A549 (cell line): ENCODE measurements at places on chromosomes 13 and 19.

DNA sequence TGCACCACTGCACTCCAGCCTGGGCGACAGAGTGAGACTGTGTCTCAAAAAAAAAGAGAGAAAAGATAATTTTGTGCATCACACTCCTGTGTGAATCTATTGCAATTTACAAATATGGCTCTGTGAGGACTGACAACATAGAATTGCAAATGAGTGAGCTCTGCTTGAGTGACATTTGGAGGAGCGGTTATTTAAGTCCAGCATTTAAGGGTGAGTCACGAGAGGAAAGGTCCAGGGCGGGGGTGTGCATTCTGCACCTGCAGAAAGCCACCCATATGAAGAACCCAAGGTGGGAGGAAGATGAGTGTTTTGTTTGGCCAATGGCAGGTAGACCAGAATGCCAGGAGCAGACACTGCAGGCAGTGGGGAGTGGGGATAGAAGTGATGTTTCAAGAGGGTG, 58.5 kb downstream of the DGKH start:
- DNase-seq: no peak

GRCh38 chr13:46996316-46997030, 99.6 kb upstream of the HTR2A start:
- no peak for DNase-seq

- no peak for DNase-seq
These were observed 45.8 kb downstream of the RUBCNL start for GRCh38 chr13:46341112-46341711.

DNA sequence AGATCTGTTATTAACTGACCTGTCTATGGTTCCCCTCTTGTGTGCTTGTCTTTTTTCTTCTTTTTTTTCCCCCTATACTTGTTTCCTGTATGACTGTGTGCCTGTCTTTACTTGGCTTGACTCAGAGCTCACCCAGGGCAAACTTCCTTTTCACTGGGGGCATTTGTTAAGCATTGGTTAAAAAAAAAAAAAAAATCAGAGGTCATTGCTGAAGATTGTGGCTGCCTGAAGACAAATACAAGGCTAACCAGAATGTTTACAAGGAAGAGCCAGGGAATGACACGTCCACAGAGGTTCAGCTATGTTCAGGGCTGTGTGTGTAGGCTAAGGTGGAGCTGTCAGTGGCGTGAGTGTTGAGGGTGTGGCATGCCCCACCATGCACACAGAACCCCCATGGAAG, 47.1 kb downstream of the LNX2 start:
- DNase-seq: no peak

- DNase-seq: no peak
These were observed 5.5 kb downstream of the IER2 start for GRCh38 chr19:13155472-13156359.

GRCh38 chr13:95656386-95657015, 12.0 kb upstream of the DZIP1 start:
- DNase-seq: no peak

- DNase-seq: no peak
These were observed 75.6 kb upstream of the KL start for GRCh38 chr13:32940601-32941000.

GRCh38 chr13:41058295-41059070, 2.8 kb upstream of the WBP4 start:
- no peak for DNase-seq

- DNase-seq: no peak
These were observed 8.3 kb upstream of the SHISA7 start for GRCh38 chr19:55451163-55451964.

- DNase-seq: no peak
These were observed 2236.5 kb downstream of the PCDH9 start for GRCh38 chr13:64993514-64994164.

DNA sequence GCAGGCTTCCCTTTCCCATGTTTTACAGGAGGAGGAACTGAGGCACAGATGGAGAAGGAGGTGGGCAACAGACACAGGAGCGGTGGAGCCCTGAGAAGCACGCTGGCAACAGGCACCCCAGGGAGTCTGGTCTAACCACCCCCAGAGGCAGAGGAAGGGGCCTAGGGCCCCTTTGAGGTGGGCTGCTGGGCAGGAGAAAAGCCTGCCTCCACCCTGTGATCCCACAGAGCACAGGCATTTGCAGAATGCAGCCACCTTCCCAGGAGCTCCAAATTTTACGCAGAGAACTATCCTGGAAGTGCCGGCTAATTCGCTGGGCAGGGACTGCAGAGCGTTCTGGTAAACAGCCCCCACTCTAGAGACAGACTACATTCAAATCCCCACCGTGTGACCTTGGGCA, 30.4 kb downstream of the RAB20 start:
- DNase-seq: no peak

GRCh38 chr13:42022336-42022735, 26.1 kb upstream of the DGKH start:
- no peak for DNase-seq

DNA sequence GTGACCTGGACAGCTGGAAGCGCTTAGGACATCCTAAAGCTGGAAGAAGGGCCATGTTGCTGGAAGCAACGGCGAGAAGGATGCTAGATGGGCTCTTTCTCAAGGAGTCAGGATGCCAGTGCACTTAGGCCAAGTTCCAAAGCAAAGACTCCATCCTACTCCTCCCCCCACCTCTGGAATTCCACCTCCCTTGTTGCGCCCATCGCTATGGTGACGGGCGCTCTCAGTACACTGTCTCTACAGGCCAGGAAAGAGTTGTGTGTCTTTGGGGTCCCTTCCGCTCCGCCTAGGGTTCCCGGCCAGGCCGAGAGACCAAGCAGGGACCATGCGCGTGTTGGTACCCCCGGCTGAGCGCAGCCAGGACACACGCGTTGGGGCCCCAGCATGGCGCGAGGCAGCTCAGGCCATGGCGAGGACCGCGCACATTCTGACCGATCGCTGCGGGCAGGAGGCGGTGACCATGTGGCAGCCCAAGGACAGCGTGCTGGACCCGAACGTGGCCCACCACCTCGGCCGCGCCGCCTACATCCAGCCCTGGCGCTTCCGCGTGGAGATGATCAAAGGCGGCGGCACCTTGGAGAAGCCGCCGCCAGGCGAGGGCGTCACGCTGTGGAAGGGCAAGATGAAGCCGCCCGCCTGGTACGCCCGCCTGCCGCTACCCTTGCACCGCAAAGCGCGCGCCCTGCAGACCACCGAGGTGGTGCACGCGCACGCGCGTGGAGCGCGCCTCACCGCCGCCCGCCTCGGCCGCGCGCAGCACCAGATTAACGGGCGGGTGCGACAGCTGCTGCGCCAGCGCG, 31.0 kb upstream of the SLC1A6 start:
- DNase-seq: no peak

- DNase-seq: peak; percentile 0
These were observed 485.3 kb downstream of the SLITRK6 start for GRCh38 chr13:85313761-85314503.

DNA sequence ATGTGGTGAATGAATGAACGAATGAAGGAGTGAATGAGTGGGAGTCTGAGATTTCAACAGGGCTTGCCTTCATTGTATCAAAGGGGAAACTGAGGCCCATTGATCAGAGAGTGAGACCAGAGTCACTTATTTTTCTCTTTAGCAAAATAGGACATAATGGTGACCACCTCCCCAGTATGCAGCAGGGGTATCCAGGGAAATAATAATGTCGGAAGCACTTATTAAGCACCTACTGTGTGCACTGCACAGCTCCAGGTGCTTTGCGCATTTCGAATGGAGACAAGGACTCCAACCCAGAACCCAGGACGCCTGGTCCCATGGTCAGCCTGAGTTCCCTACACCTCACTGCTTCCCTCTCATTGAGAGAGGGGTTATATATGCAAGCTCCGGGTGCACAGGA, 26.8 kb upstream of the SEMA6B start:
- no peak for DNase-seq

DNA sequence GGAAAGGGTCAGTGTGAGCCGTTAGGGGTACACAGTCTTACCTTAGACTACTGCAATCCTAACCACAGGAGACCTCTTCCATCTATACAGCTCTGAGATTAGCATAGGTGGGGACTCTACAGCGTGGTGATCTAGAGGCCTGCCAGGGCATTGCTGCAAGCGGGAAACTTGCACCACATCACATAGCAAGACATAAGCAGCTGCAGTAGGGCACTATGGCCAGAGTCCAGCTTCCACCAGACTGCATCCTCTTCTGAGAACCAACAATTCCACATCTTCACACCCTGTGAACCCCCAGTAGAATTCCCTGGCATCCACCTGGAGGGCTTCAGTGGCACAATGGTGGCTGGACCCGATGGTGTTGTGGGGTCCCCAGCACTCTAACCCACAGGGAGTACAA, 1564.3 kb upstream of the PRR20A start:
- no peak for DNase-seq

GRCh38 chr19:44574186-44574950, 39.0 kb upstream of the IGSF23 start:
- DNase-seq: no peak

- DNase-seq: no peak
These were observed 2.1 kb upstream of the PTPRS start for GRCh38 chr19:5342573-5343201.

- no peak for DNase-seq
These were observed at the start of gene TMEM190 for GRCh38 chr19:55376241-55376933. TMEM190 (plus strand) TSS chr19:55376826; CDS start chr19:55376854, 28 bp downstream.

DNA sequence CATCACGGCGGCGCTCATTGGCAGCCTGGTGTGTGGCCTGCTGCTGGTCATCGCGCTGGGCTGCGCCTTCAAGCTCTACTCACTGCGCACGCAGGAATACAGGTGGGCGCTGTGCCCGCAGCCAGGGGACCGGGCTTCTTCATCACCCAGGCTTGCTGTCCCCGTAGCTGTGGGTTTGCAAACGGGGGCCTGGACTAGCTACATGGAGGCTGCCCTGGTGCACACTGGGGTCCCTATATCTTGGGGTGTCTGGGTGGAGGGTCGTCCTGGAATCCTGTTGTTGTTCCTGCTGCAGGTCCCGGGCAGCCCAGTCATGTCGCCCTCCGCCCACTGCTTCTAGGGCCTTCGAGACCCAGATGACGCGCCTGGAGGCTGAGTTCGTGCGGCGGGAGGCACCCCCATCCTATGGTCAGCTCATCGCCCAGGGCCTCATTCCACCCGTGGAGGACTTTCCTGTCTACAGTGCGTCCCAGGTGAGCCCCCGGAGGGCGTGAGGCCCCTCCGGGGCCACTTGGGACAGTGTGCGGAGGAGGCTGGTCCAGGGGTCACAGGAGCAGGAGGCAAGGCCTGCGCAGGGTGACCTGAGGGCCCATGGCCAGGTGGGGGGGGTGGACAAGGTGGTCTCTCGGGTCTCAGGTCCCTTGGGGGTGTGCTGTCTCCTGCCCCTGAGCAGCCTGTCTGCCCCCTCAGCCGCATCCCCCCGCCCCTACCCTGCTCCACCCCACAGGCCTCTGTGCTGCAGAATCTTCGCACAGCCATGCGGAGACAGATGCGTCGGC, 12.3 kb downstream of the LRP3 start:
- no peak for DNase-seq

DNA sequence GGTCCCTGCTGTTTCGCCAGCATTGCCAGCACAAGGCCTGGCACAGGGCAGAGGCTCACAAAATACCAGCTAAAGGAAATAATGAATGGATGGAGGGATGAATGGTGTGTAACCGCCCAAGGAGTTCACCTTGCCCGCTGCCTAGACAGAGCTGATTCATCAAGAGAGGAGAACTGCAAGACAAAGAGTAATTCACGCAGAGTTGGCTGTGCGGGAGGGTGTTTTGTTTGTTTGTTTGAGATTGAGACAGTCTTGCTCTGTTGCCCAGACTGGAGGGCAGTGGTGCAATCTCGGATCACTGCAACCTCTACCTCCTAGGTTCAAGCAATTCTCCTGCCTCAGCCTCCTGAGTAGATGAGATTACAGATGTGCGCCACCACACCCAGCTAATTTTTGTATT, 3.0 kb downstream of the OPA3 start:
- no peak for DNase-seq

DNA sequence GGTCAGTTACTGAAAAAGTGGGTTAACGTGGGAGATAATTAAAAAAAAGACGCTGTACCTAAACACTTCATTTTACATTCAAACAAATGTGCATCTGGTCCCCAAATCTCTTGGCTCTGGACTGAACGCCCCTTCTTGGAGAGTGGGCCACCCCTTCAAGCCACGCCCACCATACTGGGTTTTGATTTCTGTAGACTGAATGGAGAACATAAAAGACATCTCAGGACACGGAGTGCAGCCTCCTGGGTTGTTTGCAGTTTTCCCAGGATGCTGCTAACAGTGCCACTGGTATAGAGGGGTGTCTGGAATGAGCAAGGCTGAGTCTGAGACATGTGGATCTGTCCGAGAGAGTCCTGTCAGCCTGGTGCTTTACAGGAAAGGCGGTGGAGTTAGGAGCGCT, 10.6 kb downstream of the TFDP1 start:
- no peak for DNase-seq

DNA sequence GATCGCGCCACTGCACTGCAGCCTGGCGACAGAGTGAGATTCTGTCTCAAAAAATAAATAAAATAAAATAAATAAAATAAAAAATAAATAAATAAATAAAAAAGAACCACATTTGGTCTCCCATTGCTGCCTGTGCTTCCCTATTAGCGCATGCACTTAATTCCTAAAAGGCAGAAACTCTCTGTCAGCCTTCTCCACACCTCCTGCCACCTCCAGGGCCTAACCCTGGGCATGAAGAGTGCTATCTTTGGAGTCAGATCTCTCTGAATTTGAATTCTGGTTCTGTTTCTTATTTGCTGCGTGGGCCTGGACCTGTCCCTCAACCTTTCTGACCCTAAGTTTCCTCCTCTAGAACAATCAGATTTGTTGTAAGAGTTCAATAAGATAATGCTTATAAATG, 11.3 kb downstream of the NCAN start:
- DNase-seq: no peak

GRCh38 chr19:924553-925086, 1.2 kb upstream of the ARID3A start:
- DNase-seq: peak; percentile 56

DNA sequence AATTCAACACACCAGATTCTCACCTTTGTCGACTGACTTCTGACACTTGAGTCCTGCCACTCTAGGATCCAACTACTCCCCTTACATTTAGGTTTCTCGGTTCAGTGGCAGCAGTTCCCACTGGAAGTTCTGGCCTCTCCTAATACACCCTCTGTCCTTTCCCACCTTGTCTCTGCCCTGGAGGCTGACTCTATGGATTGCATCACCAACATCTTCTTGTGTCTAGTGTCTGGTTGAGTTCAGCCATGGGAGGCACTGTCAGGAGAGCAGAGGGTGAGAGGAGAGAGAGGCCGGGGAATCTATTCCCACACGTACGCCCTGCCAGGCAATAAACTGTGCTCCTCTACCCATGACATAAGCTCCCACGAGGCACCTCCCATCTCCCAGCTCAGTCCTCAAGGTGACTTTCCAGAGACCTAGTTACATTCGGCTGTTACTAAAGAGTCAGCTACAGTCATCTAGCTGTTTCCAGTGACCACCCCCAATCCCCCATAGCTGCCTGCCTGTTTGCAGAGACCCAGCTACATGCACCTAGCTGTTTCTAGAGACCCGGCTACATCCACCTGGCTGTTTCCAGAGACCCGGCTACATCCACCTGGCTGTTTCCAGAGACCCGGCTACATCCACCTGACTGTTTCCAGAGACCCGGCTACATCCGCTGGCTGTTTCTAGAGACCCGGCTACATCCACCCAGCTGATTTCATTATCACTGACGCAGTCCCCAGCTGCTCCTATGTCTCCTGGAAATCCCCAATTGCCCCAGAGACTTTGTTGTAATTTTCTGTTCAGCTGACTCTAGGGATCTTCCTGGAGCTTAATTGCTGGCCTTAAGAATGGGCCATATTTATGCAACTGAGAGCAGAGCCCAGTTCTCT, 8.1 kb upstream of the LILRB4 start:
- DNase-seq: no peak
